Tongue (tissue), 3 donors: ENCODE measurements at places on chromosomes 11 and 22. TPM values are rescaled to one million over a fixed set of nuclear protein-coding genes. Genes with fewer than 3 reads are reported as not detected.

Gene DNAJB7
- not detected for total RNA-seq

Gene MIOX
- total RNA-seq: not detected

Gene HEPACAM
- 0.21 TPM for total RNA-seq

Gene INS
- not detected for total RNA-seq

Gene NPAS4
- 1.4 TPM for total RNA-seq

Gene C11orf42
- not detected for total RNA-seq

Gene RFPL3
- not detected for total RNA-seq

Gene RBMXL2
- total RNA-seq: not detected

Gene THRSP
- 2.1 TPM for total RNA-seq

Gene CATSPER1
- total RNA-seq: not detected

Gene OR4C5
- not detected for total RNA-seq

Gene FOLH1
- total RNA-seq: 6.1 TPM

Gene PAMR1
- total RNA-seq: 63.2 TPM
